NCI-H510A treated with DMSO at 0.1 percent for 48 hours (cell line): ENCODE measurements at places on chromosomes 13 and 19.

DNA sequence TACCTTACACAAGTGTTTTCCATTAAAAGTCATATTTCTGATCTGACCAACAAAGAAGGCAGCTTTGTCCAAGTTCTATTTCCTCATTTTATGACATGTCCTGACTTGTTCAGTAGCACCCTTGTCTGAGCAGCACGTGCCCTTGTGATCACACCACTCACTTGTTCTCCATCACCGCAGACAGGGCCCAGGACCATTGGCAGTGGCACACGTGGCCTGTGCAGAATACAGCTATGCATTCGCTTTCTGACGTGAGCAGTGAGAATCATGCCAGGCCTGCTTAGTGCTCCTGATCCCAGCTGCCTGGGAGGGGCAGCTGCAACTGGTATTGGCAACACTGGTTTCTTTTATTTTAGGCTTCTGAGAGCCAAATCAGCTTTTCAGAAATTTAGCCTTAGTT, 134.2 kb downstream of the FRY start:
- DNase-seq: no peak

DNA sequence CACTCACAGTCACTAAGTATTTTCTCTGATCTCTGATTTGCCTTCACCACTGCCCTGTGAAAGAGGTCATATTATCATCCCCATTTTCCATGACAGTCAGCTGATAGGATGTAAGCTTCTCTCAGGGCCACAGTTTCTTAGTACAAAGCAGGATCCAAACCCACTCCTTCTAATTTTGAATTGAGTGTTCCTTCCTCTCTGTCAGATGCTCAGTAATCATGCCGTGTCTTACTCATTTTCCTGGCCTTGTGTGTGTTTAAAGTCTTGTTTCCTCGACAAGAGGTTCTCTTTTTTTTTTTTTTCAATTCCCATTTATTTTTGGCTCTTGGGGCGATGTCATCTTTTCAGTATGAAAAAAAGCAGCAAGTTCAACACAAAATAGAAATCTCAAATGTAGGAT, 72.3 kb downstream of the NAA16 start:
- no peak for DNase-seq

GRCh38 chr19:56720281-56720680, 48.7 kb upstream of the ZNF835 start:
- no peak for DNase-seq

DNA sequence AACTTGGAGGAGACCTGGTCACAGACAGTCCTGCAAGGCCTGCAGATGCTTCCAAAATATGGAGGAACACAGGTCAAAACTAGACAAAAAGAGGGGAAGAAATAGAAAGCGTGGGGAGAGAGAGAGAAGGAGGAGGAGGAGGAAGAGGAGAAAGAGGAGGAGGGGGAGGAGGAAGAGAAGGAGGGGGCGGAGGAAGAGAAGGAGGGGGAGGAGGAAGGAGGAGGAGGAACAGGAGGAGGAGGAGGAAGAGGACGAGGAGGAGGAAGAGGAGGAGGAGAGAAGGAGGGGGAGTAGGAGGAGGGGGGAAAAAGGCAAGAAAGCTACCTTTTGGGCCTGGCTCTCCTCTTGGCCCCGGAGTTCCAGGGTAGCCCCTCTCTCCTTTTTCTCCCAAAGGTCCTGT, 105.8 kb downstream of the COL4A1 start:
- no peak for DNase-seq

GRCh38 chr19:35265900-35266519, 2.8 kb upstream of the USF2 start:
- peak; percentile 5 for DNase-seq

DNA sequence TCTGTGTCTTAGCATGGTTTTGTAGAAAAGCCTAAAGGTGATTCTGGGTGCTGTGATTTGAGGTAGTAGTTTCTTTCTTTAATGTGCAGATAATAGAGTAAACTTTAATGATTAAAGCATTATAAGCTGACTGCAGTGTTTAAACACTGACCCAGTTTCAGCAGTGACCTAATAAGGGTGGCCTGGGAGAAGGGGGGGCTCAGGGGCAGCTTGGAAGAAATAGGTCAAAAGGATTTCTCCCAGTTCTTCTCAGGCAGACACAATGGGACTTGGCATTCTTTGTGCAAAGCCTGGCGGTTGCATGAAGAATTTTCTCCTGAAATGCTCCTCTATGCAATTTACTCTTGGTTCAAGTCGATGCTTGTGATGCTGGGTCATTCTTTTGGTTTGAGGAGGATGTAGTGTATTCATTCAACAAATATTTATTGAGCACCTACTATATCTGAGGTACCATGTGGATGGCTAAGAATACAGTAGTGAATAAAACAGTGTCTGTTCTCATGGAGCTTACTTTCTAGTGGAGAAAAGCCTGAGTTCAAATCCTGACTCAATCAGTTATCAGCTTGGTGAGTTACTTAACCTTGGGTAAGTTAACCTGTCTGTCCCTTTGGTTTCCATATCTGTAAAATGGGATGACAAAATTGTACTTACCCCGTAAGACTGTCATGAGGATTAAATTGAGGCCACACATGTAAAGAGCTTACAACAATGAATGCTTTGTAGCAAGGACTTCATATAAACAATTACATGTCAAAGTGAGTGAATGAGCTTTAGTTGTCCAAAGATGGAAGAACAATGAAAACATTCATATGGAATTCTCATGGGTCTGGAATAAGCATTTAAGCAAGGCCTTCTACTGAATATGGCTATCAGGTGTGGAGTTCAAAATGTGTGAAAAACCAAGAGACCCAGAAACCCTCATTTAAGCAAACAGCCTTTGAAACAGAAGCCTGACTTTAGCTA, 210.2 kb downstream of the KCNRG start:
- no peak for DNase-seq

- DNase-seq: no peak
These were observed 15.2 kb downstream of the RCBTB1 start for GRCh38 chr13:49569993-49570689.

GRCh38 chr13:45185286-45185685, 15.6 kb downstream of the KCTD4 start:
- no peak for DNase-seq

DNA sequence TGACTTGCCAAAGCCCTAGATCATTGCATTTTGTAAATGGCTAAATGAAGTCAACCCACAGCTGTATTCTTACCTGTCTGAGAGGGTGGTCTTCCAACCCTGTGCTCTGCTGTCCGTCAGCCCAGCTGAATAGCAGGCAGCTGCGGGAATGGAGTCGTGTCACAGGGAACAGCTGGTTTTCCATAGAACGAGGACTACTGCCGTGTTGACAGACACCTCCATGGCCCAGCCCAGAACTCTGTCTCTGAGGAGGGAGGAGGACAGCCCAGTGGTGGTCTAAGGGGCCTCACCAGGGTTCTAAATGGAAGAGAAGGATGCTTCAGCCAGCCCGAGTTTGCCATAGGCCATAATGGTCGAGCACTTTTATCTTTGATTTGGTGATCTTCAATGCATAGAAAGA, 110.7 kb downstream of the SLC7A1 start:
- DNase-seq: no peak

GRCh38 chr13:114077933-114078325, 54.5 kb downstream of the RASA3 start:
- DNase-seq: no peak

- no peak for DNase-seq
These were observed 7.3 kb downstream of the PTGER1 start for GRCh38 chr19:14467816-14468215.

GRCh38 chr19:48970139-48970766, 5.1 kb downstream of the FTL start:
- DNase-seq: no peak

- DNase-seq: peak; percentile 36
These were observed 2.0 kb downstream of the FBL start for GRCh38 chr19:39843919-39844793.

DNA sequence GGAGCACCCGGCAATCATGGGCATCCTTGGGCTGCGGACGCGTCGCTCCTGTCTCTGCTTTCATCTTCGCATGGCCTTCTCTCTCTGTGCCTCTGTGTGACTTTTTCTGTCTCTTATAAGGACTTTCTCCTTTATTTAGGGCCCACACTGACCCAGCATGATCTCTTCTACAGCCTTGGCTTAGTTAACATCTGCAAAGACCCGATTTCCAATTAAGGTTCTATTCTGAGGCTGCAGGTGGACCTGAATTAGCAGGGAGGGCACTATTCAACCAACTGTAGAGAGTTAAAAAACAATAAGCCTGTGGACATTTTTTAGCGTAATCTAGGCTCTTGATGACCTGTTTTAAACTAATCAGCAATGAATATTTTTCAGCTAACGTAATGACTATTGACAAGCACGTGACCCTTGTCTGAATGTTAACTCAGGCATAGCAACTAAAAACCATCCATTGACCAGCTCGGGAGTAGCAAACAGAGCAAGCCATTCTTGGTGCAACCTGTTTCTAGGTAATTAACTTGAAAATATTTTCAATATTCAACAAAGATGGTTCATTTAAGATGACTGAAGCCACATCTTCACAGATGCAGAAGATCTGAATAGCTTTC, 15.2 kb downstream of the F10 start:
- DNase-seq: no peak

DNA sequence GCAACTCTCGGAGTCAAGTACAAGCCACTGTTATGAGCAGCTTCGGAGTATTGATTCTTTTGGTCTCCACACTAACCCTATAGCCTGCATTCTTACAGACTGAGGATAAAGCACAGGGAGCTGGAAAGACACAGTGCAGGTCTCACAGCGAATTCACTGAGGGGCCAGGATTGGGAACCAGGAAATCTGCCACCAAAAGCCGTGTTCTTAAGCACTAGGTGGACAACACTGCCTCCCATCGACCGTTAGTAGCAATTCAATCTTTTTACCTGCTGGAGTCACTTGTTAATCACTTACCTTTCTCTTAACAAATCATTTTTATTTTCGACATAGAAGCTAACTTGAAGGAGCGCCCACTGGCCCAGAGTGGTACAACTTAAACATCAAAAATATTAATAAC, 6.3 kb downstream of the PMIS2 start:
- no peak for DNase-seq

DNA sequence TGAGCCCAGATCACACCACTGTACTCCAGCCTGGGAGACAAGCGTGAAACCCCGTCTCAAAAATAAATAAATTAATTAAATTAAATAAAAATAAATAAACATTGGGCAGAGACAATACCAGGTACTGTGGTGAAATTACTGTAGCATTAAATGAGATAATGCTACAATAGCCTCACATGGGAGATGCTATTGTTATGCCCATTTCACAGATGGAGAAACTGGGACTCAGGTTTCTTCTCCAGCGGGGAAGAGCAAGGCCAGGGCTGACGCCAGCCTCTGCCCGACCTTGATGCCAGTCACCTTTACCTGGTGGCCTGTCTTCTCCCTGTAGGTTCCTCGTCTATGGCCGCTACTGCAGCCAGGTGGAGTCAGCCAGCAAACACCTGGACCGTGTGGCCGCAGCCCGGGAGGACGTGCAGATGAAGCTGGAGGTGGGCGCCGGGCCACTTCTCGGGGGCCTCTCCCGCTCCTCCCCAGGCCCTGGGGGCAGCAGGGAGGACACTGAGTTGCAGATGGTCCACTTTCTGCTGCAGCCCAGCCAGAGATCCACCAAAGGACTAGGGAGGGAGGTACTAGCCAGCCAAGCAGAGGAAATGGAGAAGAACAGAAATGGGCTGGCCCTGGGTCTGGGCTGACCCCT, 53.9 kb downstream of the VAV1 start:
- DNase-seq: no peak

DNA sequence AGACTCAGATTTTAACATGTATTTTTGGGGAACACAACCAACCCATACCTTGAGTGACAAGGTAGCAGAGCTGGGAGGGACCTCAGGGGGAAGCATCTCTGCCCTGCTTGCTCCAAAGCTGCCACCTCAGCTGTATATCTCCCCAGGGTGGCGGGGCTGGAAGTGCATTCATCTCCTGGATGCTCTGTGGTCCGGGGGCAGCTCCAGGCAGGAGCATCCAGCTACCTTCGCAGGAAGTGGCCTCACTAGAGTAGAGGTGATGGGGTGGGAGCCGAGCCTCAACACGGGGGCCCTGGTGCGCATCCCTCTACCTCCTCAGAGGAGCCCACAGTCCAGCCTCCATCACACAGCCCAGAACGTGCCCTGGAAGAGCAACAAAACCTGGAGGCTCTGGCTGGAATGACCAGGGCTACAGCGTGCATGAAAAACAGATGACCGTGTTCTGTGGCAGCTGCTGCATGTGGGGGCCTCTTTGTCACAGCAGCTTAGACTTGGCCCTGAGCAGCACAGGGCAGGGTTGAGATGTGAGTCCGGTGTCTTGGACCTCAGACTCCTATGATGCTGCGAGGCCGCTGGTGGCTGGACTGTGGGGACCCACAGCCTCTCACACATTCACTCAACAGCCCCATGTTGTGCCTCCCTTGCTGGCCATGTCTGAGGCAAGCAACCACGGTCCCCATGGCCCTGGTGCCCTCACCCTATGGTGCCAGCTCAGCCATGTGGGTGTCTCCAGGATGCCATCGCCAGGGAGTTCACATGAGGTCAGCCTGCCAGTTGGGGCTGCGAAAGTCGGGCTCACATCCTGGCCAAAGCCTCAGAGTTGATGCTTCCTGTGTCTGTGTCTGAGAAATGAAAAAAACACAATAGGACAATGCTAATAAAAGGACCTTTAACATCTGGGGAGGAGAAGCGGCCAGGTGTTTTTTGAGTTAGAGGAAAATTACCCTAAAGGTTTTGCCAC, 17.1 kb upstream of the GAS6 start:
- no peak for DNase-seq

DNA sequence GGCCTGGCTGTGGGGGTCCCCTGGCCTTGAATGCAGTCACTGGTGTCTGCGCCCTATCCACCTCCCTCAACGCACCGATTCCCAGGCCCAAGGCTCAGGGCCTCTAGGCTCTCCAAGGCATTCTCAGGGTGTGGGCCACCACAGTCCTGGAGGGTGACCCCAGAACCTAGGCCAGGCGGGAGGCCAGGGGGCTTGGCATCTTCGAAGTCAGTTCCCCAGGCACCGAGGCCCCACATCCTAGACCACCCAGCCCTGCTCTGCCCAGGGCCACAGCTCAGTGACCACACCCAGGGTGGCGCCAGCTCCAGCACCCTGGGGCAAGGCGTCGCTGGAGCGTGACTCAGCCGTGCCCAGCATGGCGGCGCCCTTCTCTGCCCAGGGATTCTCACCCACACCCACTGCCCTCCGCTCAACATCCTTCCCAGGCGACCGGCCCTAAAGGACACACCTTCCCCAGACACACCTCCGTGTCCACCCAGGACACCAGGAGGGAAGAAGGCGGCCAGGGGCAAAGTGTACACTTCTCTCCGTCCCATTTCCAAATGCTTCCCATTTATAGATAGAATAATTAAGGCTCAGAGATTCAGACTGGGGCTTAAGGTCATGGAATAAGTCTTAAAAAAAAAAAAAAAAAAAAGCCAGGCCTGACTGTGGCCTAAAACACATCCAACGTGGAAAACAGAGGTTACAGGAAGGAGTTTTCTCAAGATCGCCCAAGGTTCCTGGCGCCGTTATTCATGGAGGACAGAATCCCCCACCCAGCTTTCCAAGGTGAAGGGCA, 36.4 kb upstream of the NANOS3 start:
- no peak for DNase-seq

GRCh38 chr13:28655561-28655960, 3.4 kb upstream of the POMP start:
- DNase-seq: no peak

DNA sequence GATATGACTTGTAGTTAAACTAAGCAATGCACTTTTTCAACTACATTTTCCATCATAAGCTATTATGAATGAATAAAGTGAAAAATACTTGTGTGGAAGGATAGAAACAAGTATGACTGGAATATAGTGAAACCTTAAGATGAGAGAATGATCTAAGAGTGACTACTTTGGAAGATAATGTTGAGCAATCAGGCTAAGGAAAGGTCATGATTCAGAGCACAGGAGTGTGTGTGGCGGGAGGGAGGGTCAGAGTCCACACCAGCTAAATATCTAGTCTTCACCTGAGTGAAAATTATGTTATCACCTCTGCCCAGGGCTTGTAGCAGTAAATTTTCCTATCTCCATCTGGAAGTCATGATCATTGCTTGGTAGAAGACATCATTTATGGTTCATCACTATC, 833.4 kb upstream of the ATXN8OS start:
- DNase-seq: no peak
